ENCODE measurements at places on chromosomes 13 and 19.

- DNase-seq, result peak; percentile 74
Observed at GRCh38 chr19:3132971-3133792, 2.7 kb upstream of the GNA15 start.

- DNase-seq, result no peak
Observed at GRCh38 chr13:19606152-19606551, 27.3 kb upstream of the MPHOSPH8 start.

- DNase-seq, result no peak
Observed at GRCh38 chr19:5484398-5485285, 29.4 kb downstream of the ZNRF4 start.

GRCh38 chr13:27341616-27342015 is 71.0 kb downstream of the RASL11A start:
- DNase-seq, result no peak

DNA sequence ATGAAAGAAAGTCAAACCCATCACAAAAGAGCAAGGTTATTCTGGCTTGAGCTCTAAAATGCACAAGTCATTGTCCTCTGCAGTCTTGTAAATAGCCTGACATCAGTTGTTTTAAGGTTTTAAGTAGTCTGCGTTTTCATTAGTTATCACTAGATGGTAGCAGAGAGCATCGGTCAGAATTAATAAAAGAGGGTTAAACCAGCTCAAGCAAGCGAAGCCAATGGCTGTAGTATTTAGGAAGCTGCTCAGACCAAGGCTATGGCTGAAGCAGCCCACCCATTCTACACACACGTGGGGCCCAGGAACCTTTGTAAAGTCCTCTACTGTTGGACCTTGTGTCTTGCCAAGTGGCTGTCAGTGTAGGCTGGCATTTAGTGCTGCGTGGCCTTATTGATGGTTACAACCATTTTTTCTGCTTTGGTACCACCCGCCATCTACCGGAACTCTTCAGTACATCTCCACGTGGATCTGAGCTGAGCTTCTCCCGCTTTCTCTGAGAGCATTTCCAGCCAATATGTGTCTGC is 13.3 kb upstream of the ZNF57 start:
- DNase-seq, result peak; percentile 72

GRCh38 chr19:33938821-33939220 is 142.2 kb downstream of the KCTD15 start:
- DNase-seq, result no peak

DNA sequence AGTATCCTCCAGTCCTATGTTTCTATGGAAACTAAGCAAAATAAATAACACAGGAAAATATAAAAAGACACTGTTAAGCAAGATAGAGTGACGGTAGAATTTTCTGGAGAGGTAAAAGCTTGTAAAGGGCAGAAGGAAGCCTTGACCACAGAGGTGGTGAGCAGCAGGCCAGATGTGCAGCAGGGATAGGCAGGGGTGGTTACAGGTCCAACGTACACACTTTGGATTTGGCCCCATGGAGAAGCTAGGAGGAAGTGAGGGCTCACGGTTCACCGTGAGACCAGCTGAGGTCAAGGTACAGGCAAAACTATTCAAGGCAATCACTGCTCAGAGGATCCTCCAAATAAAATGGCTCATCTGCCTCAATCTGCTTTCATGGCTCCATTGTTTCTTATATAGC is 242.8 kb downstream of the B3GLCT start:
- no peak for DNase-seq

- no peak for DNase-seq
Observed at GRCh38 chr13:51804295-51805172, 571 bp upstream of the DHRS12 start.

GRCh38 chr13:96636001-96636709 is 358.1 kb downstream of the OXGR1 start:
- DNase-seq, result no peak

- no peak for DNase-seq
Observed at GRCh38 chr13:41467425-41467945, 10.1 kb downstream of the RGCC start.

DNA sequence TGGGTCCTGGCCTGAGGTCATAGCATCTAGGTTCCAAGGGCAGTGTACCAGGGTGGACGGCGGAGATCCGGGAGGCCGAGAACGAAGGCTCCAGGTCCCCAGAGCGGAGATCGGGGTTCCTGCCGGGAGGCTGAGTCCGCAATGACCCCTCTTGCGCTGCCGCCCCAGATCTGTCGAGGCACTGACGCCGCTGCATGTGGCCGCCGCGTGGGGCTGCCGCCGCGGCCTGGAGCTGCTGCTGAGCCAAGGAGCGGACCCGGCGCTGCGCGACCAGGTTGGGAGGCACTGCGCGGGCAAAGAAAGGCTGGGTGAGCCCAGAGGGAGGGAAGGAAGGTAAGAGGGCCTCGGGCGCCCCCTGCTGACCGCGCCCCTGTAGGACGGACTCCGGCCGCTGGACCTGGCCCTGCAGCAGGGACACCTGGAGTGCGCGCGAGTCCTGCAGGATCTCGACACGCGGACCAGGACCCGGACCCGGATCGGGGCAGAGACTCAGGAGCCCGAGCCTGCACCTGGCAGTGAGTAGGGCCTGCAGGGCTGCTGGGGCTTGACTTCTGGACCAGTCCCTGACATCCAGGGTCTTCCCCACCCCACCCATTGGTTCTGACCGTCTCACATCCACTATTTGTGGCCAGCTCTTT is 906 bp downstream of the ANKLE1 start:
- peak; percentile 84 for DNase-seq

DNA sequence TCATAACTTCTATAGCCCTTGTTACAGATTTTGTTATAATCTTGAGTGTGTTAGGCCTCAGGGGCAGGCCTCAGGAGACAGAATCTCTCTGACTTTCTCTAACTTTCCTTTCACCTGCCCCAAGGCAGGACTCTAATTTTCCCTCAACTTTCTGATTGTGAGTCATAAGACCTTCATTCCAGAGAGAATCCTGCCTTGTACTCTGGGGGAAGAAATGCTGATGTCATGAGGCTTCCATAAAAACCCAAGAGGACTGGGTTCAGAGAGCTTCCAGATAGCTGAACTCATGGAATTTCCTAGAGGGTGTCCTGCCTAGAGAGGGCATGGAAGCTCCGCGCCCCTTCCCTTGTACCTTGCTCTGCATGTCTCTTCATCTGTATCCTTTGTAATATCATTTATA is 5.3 kb upstream of the KBTBD6 start:
- DNase-seq, result peak; percentile 11

DNA sequence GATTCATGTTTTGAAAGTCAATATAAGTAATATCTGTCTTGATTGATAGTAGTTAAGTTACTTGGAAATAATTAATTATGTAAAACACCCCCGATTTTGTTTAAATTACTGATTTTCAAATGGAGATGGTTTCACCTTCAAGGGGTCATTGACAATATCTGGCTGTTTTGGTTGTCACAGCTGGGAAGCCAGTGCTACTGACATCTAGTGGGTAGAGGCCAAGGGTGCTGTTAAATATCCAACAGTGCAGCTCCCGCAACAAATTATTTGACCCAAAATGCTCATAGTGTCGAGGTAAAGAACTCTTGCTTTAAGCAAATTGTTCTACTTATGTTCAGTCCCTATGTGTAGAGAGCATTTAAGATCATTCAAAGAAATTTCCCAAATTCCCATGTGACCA is 50.6 kb upstream of the PCDH20 start:
- DNase-seq, result no peak

DNA sequence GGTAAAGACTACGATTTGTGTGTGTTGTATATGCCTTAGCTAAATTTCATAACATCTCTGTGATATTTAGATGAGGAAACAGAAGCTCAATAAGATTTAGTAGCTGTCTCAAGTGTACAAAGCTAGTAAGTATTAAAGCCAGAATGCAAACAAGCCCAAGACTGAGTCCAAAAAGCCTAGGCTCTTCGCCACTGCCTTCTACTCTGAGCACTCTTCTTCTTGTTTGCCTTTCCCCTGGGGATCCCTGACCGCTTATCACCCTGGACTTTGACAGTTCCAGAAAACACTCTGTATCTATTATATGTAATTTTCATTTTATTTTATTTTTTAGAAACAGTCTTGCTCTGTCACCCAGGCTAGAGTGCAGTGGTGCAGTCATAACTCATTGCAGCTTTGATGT is 5.8 kb downstream of the TM9SF2 start:
- DNase-seq, result no peak

- DNase-seq, result no peak
Observed at GRCh38 chr19:51598159-51598915, 27.3 kb downstream of the ZNF175 start.

GRCh38 chr13:62525652-62526051 is 1110.0 kb upstream of the PCDH20 start:
- no peak for DNase-seq

- DNase-seq, result no peak
Observed at GRCh38 chr13:100600915-100601314, 12.3 kb upstream of the GGACT start.

GRCh38 chr13:24276861-24277260 is 32.5 kb upstream of the C1QTNF9 start:
- no peak for DNase-seq

- no peak for DNase-seq
Observed at GRCh38 chr19:16619457-16619856, 8.5 kb downstream of the MED26 start.

DNA sequence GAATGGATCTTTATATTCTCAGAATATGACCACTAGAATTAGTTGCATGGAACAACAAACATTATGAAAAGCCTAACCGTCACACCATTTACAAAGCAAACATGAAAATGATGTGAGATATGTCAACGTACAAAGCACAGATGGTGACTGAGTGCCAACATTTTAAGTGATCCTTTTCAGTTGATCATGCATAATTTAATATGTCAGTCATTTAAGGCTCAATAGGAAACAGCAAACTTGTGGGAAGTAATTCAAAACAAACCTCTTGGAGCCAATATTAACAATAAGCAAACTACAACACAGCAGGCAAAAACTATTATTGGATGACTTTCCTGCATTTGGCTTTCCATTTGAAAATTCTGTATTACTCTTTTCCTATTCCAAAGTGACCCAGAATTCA is 277.6 kb downstream of the SLITRK6 start:
- DNase-seq, result no peak

GRCh38 chr13:101150998-101151397 is 265.3 kb downstream of the NALCN start:
- peak; percentile 44 for DNase-seq

GRCh38 chr19:6412447-6413091 is 12.0 kb downstream of the KHSRP start:
- DNase-seq, result no peak

GRCh38 chr13:18991060-18991459 is 190.6 kb downstream of the TUBA3C start:
- no peak for DNase-seq

DNA sequence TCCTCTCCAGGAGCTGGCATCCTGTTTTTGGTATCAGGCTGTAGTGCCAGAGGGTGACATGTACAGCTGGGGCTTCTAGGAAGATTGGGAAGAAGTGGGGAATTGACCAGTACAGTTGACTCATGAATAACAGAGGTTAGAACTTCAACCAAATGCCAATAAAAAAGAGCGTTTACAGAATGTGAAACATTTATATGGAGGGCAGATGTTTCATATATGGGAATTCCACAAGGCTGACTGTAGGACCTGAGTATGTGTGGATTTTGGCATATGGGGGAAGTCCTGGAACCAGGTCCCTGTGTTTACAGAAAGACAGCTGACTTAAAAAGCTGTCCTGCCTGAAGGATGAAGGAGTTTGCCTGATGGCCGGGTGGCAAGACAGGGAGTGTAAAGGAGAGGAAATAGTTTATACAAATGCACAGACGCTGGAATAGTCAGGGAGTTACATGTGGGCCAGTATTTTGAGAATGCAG is 5.2 kb downstream of the CHAMP1 start:
- DNase-seq, result peak; percentile 79

- DNase-seq, result no peak
Observed at GRCh38 chr13:105083992-105084391, 1451.5 kb downstream of the EFNB2 start.

DNA sequence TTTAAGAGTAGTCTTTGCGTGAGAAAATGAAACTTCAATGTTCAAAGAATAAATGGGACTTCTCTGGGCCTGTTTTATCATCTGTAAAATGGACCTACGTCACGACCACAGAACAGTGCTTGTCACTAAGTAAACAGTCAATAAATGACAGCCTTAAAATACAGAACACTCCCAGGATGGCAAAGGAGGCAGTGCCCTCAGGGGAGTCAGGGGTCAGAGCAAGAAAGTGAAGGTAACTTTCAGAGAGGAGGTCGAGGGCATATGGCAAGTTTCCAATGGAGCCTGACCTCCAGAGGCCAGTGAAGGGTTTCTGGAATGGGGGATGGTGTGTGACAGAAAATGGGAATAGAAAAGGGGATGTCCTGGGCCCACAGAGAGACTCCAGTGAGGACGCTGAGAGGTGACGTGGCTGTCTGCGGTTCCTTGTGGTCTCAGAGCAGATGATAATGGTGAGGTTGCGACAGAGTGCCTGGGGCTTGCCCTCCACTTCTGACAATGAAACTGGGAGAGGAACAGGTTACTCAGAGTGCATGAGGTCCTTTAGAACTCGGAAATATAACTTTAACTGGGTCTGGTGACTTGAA is 91.8 kb downstream of the UBL3 start:
- DNase-seq, result no peak

DNA sequence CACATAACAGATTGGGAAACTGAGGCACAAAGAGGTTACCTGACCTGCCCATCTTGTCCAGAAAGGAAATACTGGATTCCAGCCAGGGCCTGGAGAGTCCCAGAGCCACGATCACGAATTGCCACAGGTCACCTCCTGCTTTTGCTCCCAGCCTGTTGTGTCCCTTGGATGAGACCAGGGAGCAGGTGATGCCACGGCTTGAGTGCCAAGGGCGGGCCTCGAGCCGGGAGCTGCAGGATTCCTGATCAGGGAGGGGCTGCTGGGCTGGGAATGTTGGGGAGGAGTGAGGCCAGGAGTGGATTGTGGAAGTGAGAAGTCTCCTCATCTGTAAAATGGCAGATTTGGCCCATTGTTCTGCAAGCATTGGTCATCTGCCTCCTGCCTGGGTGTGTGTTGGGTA is 29.4 kb downstream of the DNM2 start:
- DNase-seq, result no peak

Measured in AG08395 (cell line).